Stimulated activated CD4-positive, alpha-beta T cell treated with anti-CD3 and anti-CD28 coated beads, Interleukin-1b, Interleukin-23, amount 100 ng/mL, for 4 hours (primary cell): ENCODE measurements at places on chromosomes 3 and 15.

GRCh38 chr15:81023483-81024264, 23.0 kb downstream of the TLNRD1 start:
- DNase-seq: no peak

GRCh38 chr3:139934613-139935015, 371 bp upstream of the CLSTN2 start:
- DNase-seq: no peak

- DNase-seq: no peak
These were observed 6.7 kb downstream of the STRIT1 start for GRCh38 chr3:155286736-155287135.

DNA sequence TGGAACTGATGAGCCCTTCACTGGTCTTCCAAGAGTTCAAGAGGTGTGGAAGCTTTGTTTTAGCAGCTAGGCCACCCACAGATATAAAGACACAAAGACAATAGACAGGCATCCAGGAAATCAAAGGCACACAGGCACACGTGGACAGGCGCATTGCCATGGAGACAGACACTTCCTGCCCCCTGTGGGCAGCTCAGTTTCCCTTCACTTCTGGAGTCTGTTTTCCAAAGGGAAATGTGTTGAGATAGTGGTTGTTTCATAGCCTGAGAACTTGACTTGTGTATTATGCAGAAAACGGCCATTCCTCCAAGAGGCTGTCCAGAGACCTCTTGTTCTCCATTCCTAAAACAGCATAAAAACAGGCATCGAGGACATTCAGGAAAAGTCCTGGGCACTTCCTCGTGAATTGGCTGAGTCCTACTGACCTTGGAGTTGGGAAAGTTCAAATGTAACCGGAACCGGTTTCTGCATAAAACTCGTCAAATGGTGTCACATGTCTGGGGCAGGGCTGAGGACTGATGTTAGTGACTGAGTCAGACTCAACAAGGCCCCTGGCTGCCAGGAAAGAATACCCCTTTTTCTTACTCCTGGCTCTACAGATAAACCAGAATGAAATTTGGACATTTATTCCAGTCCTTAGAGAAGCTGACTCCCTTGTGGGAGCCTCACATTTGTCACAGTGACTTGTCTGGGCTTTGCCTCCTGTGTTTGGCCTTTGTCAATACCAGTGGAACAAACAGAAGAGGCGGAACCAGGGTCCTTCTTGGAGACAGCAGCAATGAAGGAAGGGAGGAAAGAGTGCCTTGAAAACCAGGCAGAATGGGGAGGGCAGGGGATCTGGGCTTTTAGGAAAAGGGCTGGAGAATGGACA, 1.3 kb downstream of the ALPK3 start:
- DNase-seq: no peak

DNA sequence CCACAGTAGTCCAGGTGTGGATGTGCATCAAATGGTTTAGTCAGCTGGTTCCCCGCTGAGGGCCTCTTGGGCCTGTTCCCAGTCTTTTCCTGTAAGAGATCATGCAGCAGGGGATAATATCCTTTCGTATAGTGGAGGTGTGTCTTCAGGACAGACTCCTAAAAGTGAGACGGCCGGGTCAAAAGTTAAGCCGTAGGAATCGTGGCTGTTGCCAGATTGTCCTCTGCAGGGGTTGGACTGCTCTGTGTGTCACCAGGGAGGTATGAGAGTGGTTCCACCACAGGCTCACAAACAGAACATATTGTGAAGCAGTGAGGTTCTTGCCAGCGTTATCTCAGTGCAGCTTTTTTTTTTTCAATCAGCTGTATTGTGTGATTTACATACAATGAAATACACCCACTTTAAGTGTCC, 95.0 kb downstream of the VGLL4 start:
- no peak for DNase-seq

GRCh38 chr15:67768313-67768977, 56.9 kb upstream of the SKOR1 start:
- DNase-seq: no peak

DNA sequence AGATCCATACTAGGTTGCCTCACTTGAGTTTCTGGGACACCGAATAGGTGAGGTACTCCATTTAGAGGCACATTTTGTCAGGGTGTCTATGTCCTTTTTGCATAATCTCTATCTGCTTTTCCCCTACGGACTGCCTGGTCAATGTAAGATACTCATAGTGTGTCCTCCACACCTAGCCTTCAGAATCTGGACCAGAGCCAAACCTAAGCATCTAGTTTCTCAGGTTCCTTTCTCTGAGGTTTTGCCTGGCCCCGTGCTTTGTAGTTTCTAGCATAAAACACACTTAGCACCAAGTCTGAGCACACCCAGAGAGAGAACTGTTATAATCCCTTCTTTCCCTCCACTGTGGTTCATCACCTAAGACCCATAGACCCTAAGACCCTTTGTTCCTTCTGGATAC, 105.9 kb upstream of the MLF1 start:
- DNase-seq: no peak

DNA sequence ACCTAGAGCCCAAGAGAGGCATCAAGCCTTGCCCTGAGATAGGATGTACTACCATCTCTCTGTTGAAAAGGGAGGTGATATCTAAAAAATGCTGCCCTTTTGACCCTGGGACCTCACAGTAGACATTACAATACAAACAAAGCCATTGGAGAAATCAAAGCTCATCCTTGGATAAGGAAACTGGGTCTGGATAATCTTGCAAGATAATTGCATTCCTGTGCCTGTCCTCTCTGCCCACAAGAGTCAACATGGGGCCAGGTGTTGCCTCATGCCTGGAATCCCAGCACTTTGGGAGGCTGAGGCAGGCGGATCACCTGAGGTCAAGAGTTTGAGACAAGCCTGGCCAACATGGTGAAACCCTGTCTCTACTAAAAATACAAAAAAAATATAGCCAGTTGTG, 57.3 kb upstream of the DLG1 start:
- no peak for DNase-seq

DNA sequence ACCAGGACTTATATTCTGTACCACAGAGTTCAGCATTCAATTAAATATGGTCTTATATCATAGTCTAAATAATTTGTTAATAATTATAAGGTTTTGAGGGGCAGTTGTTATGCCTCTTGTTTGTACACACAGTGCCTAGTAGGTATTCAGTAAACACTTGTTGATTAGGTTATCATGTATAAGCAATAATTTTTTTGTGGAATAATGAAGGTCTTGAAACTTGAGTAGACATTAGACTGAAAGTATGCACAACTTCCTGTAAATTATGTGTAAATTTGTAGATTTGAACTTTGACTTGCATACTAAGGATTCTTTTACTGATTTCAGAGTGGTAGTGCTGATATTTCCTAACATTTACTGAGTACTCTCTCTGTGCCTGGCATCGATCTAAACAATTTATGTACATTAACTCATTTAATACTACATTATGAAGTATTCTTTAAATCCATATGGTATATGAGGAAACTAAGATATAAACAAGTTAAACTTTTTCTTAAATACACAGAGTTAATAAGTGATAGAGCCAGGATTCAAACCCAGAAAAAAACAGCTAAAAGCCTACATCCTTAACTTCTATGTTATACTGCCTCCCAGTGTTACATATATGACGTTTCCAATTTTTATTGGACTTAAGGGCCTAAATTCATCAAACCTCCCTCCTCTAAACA, 65.1 kb downstream of the GLCE start:
- no peak for DNase-seq

GRCh38 chr3:19632099-19633074, 301.6 kb downstream of the EFHB start:
- no peak for DNase-seq

DNA sequence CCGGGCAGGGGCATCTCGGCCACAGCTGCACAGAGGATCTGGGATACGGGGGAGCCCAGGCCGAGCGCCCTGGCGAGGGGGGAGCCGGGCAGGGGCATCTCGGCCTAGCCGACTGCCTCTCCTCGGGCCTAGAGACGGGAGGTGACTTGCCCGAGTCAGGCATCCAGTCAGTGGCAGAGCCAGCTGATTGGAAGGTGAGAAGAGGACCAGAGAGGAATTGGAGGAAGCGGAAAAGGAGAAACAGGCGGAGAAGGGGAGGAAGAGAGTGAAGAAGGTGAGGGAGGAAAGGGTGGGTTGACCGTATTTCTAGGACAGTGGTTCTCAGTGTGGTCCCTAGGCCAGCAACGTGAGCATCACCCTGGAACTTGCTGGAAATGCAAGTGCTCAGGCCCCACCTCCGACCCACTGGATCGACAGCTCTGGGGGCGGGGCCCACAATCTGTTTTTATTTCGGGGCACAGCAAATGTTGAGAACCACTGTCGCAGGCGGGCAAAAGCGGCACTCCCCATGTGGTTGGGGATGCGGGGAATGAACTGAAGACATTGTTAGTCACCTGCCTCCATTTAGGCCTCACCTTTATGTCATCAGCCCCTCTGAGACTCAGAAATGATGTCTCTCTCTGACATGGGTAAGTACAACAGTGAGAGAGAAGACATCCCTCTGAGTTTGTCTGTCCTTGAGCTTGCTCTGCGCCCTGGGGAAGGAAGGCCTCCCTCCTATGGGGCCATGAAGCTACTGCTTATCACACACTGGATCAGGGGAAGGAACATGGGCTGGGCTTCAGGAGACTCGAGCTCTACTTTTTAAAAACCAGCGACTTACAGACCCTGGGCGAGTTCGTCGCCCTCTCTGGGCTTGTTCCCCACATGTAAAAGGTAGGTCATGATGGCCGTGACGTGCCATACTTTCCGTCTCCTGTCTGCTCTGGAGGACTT, 1.0 kb upstream of the MELTF start:
- DNase-seq: no peak

GRCh38 chr3:48594417-48595049, 596 bp downstream of the COL7A1 start:
- no peak for DNase-seq

DNA sequence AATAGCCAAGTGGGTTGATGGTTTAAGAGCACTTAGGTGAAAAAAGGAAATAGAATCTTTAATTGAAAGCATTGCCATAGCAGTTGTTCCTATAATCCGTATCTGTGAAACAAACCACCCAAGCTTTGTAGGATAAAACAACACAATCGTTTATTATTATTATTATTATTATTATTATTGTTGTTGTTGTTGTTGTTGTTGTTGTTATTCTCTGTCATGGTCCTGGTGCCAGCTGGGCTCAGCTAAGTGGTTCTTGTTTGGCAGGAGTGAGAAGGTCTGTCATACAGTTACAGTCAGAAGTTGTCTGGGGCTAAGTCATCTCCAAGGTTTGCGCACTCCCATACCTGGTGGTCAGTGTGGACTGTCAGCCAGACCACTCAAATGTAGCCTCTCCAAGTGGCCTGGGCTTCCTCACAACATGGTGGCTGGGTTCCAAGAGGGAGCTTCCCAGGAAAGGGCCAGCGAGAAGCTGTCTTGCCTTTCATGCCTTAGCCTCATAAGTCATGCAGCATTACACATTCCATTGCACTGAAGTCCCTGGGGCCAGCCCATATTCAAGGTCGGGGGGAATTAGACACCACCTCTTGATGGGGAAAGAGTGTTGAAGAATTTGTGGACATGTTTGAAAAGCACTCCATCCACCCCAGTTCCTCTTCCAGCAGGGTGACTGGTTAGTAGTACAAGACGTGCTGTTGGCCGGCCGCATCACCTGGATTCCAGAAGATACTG, 54.3 kb upstream of the FGD5 start:
- DNase-seq: no peak
